Gastrocnemius medialis (tissue), 4 donors: ENCODE measurements at places on chromosomes 5 and 9. TPM values are rescaled to one million over a fixed set of nuclear protein-coding genes. Genes with fewer than 3 reads are reported as not detected.

DNA sequence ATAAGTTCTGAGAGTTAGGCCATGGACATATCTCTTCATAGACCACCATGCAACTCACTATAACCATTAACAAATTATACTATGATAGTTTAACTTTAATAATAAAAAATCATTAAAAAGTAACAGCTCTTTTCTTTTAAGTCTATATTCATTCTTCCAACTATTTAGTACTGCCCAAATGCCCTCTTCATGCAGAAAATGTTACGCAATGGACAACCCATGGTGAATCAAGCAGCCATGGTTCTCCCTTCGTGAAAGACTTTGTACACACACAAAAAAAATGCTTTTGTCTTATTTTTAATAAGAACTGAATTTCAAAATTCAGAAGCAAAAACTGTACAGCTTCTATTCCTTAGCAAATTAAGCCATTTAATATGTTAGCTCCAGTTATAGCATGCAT is 401.1 kb downstream of the EFNA5 start:
- no peak for DNase-seq
- H3K27me3 ChIP-seq: no peaks in the 10 kb centered on the region
- H3K27ac ChIP-seq: no peak overlapping the region
- no peaks in the 10 kb centered on the region for H3K36me3 ChIP-seq
- no peaks in the 10 kb centered on the region for H3K4me1 ChIP-seq
- H3K4me3 ChIP-seq: no peak overlapping the region

Gene CCNB1
- total RNA-seq: 3.5 TPM

GRCh38 chr9:121359351-121360294 is 10.4 kb downstream of the STOM start:
- peak overlapping the region; percentile 8 for H3K4me3 ChIP-seq
- peaks cover 68% of the 10 kb centered on the region for H3K4me1 ChIP-seq
- H3K36me3 ChIP-seq: no peaks in the 10 kb centered on the region

- H3K4me1 ChIP-seq: no peaks in the 10 kb centered on the region
- H3K27ac ChIP-seq: no peak overlapping the region
- no peaks in the 10 kb centered on the region for H3K27me3 ChIP-seq
- no peaks in the 10 kb centered on the region for H3K36me3 ChIP-seq
- no peak overlapping the region for H3K4me3 ChIP-seq
- DNase-seq: no peak
Observed at GRCh38 chr5:108541836-108542235, 159.9 kb upstream of the FBXL17 start.

Gene PAEP
- not detected for total RNA-seq

GRCh38 chr9:122180633-122181032 is 20.9 kb downstream of the MORN5 start:
- no peak for DNase-seq

GRCh38 chr9:90598191-90598590 is 44.4 kb downstream of the DIRAS2 start:
- H3K4me1 ChIP-seq: no peaks in the 10 kb centered on the region
- no peak overlapping the region for H3K4me3 ChIP-seq
- DNase-seq: no peak
- H3K27me3 ChIP-seq: no peaks in the 10 kb centered on the region
- H3K27ac ChIP-seq: no peak overlapping the region

- DNase-seq: peak; percentile 99
- H3K4me1 ChIP-seq: peaks cover 27% of the 10 kb centered on the region
- H3K4me3 ChIP-seq: peak within 1 kb of the TSS; percentile 91
- H3K36me3 ChIP-seq: no peaks in the 10 kb centered on the region
Observed at GRCh38 chr9:128066713-128067644, at the start of gene NAIF1. TSS of gene NAIF1 (minus strand) at chr9:128067320. CDS start at chr9:128067101, 219 bp downstream.

- H3K36me3 ChIP-seq: peaks cover 4% of the 10 kb centered on the region
- no peak overlapping the region for H3K4me3 ChIP-seq
- H3K27ac ChIP-seq: no peak overlapping the region
- H3K27me3 ChIP-seq: no peaks in the 10 kb centered on the region
- no peaks in the 10 kb centered on the region for H3K4me1 ChIP-seq
Observed at GRCh38 chr9:105360344-105360743, 87.5 kb upstream of the FSD1L start.

- no peaks in the 10 kb centered on the region for H3K36me3 ChIP-seq
- peaks cover 43% of the 10 kb centered on the region for H3K27me3 ChIP-seq
- no peak overlapping the region for H3K4me3 ChIP-seq
- no peak for DNase-seq
- H3K4me1 ChIP-seq: peaks cover 3% of the 10 kb centered on the region
Observed at GRCh38 chr9:124504530-124505005, 2.6 kb downstream of the NR5A1 start.

DNA sequence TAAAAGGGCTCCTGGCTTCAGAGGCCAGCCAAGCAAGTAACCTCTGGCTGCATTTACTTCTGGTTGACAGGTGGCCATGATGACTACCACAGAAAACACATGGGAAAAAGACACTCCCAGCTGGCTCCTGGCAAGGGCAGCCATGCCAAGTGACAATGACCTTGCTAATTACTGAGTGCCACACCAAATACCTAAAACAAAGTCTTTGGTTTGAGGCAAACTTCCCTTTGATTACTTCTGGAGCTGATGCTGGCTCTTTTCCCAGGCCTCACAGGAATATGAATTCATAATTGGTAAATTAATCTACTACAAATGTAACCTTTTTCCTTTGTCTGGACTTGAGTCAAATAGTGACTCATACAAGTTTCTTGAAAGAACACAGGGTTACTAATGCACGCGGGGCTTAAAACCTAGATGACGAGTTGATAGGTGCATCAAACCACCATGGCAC is 61.0 kb downstream of the LPAR1 start:
- H3K4me1 ChIP-seq: no peaks in the 10 kb centered on the region
- no peaks in the 10 kb centered on the region for H3K36me3 ChIP-seq
- no peak for DNase-seq
- H3K4me3 ChIP-seq: no peak overlapping the region
- no peaks in the 10 kb centered on the region for H3K27me3 ChIP-seq

Gene GKAP1
- 34.7 TPM for total RNA-seq

DNA sequence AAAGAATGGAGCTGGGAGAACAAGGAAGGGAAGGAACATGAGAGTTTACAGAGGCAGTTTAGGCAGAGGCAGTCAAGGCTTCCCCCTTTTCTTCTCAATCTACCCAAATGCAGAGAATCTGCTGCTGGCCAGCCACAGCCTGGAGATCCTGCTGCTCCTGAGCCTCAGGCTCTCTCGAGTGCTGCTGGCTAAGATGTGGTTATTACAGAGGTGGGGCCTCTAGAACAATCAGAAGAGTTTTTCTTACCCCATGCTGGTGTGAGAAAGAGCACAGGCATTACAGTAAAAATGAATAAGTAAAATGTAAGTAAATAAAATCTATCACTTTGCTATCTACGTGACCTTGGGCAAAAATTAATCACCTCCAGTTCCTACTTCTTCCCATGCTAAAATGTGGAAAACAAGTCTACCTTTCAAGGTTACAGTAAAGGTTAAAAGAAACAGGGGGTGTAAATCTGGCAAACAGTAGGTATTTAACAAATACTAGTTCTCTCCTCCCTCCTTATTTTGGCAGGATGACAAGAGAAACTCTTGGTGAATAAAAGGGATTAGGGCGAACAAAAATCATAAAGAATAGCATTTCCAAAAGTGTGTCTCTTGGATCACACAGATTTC is 31.1 kb downstream of the FBXW11 start:
- DNase-seq: no peak
- H3K36me3 ChIP-seq: no peaks in the 10 kb centered on the region
- no peaks in the 10 kb centered on the region for H3K27me3 ChIP-seq
- H3K4me3 ChIP-seq: no peak overlapping the region

DNA sequence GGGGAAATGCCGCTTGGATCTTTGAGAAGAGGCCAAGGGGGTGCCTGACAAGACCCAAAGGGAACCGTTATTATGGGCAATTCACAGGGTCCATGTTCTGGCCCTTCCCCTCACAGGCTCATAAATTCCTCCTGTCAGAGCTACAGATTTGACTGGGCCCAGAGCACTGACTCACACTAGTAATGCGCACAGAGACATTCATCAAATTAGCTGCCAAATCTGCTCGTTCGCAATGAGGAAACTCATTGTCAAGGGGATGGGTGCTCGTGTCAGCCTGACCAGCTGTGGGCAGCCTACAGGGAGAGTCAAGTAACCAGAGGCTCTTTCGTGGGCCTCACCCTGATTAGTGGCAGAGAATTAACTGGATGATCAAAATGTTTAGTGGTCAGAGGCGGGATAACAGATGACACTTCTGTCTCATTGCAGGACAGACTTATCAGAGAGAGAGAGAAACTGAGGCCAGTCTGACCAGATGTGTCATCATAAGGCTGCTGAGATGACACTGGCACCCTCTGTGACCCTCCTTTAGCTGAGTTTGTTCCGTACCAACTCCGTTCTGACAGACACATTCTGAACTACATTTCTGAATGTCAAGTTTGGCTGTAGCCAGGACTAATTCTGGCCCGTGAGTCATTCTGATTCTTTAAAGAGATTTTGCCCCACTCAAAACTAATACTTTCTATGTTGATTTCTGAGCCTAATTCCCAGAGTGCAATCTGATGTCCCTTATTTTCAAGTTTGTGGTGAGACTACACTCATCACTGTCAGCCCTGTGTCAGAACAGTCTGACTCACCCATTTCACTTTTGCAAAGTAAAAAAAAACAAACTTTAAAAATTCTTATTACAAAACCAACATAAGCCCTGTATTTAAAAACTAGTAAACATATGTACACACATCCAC is 377.1 kb downstream of the ACTL7B start:
- H3K4me1 ChIP-seq: peaks cover 57% of the 10 kb centered on the region
- H3K4me3 ChIP-seq: no peak overlapping the region
- H3K36me3 ChIP-seq: no peaks in the 10 kb centered on the region
- peak overlapping the region; percentile 75 for H3K27ac ChIP-seq

Gene ZNF883
- 0.13 TPM for total RNA-seq

Gene GOLPH3
- 77.8 TPM for total RNA-seq

- H3K27me3 ChIP-seq: no peaks in the 10 kb centered on the region
- H3K4me3 ChIP-seq: no peak overlapping the region
- no peak overlapping the region for H3K27ac ChIP-seq
- no peaks in the 10 kb centered on the region for H3K4me1 ChIP-seq
Observed at GRCh38 chr5:156124708-156125107, 202.3 kb upstream of the SGCD start.

GRCh38 chr9:77392328-77392727 is 215.0 kb downstream of the VPS13A start:
- H3K27me3 ChIP-seq: no peaks in the 10 kb centered on the region
- no peak overlapping the region for H3K27ac ChIP-seq
- no peak overlapping the region for H3K4me3 ChIP-seq
- no peak for DNase-seq

DNA sequence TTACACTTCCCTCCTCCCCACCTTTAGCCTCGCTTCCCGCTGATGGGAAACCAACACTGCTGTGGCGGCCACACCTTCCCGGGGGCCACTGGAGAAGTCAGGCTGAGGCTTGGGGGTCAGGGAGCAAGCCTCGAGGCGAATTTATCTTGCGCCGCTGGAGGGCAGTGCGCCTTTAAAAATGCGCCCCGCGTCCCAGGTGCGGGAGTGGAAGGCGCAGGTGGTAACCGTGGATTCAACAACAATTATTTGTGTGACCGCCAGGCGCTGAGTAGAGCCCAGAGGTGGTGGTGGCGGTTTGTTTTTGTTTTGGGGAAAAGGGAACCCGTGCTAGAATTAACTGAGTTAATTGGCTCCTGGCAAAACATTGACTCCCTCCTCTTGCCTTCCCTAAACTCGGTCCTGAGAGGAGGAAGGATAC is 1.1 kb downstream of the CFAP77 start:
- H3K36me3 ChIP-seq: no peaks in the 10 kb centered on the region
- peak overlapping the region; percentile 50 for H3K4me3 ChIP-seq

DNA sequence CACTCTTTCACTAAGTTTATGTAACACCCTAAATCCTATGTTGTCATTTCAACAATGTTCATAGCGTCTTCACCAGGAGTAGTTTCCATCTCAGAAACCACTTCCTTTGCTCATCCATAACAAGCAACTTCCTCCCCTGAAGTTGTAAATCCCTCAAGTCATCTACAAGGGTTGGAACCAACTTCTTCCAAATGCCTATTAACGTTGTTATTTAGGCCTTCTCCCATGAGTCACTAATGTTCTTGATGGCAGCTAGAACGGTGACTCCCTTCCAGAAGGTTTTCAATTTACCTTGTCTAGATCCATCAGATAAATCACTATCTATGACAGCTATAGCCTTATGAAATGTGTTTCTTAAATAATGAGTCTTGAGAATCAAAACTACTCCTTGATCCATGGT is 73.3 kb upstream of the TARS1 start:
- H3K4me3 ChIP-seq: no peak overlapping the region
- H3K27ac ChIP-seq: no peak overlapping the region
- H3K36me3 ChIP-seq: no peaks in the 10 kb centered on the region

DNA sequence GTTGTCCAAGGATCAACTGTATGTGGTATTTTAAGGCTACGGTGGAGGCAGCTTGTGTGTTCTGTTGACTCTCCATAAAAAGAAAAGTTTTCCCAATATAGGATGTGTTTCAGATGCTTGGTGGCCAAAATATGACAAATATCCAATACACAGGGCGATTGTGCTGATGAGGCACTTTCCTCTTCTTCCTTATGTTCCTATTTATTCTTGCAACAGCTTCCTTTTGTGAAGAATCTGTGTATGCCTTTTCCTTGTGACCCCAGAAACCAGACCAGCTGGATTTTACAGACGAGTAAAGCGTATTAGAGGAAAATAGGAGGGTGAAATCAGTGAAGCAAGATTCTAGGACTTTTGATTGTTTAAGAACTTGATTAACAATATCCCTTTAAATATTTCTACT is 452.0 kb downstream of the DMAC1 start:
- no peaks in the 10 kb centered on the region for H3K27me3 ChIP-seq
- no peak for DNase-seq
- no peak overlapping the region for H3K27ac ChIP-seq
- H3K4me3 ChIP-seq: no peak overlapping the region

GRCh38 chr5:178143901-178144300 is 9.8 kb downstream of the NHP2 start:
- DNase-seq: peak; percentile 26
- no peak overlapping the region for H3K4me3 ChIP-seq
- H3K27me3 ChIP-seq: no peaks in the 10 kb centered on the region
- no peaks in the 10 kb centered on the region for H3K36me3 ChIP-seq

- no peaks in the 10 kb centered on the region for H3K27me3 ChIP-seq
- no peak for DNase-seq
- H3K4me3 ChIP-seq: no peak overlapping the region
- no peaks in the 10 kb centered on the region for H3K4me1 ChIP-seq
- H3K27ac ChIP-seq: no peak overlapping the region
Observed at GRCh38 chr9:87406543-87407166, 91.0 kb upstream of the DAPK1 start.

Gene UNC5A
- 0.55 TPM for total RNA-seq

DNA sequence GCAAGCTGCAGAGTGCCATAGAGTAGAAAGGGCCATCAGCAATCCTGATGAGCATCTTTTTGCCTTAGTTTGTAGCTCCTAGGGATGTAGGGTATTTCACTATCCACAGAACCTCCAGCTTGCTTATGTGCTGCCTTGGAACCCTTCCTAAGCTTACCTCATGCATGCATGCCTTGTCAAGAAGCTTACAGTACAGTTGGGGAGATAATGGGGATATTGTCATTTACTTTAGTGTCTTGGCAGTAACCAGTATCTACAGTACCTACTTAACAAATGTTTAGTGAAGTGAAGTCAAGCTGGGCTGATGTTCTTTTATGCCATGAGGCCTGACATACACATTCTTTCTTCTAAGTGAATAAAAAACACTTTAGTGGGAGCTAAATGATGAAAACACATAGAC is 164.6 kb upstream of the PPP1R2B start:
- no peak overlapping the region for H3K27ac ChIP-seq
- H3K4me1 ChIP-seq: peaks cover 30% of the 10 kb centered on the region
- no peaks in the 10 kb centered on the region for H3K27me3 ChIP-seq
- H3K4me3 ChIP-seq: no peak overlapping the region
- H3K36me3 ChIP-seq: no peaks in the 10 kb centered on the region
